Stimulated activated CD8-positive, alpha-beta memory T cell treated with anti-CD3 and anti-CD28 coated beads, Interleukin-4, amount 100 ng/mL, for 4 hours (primary cell): ENCODE measurements at places on chromosomes 13 and 19.

DNA sequence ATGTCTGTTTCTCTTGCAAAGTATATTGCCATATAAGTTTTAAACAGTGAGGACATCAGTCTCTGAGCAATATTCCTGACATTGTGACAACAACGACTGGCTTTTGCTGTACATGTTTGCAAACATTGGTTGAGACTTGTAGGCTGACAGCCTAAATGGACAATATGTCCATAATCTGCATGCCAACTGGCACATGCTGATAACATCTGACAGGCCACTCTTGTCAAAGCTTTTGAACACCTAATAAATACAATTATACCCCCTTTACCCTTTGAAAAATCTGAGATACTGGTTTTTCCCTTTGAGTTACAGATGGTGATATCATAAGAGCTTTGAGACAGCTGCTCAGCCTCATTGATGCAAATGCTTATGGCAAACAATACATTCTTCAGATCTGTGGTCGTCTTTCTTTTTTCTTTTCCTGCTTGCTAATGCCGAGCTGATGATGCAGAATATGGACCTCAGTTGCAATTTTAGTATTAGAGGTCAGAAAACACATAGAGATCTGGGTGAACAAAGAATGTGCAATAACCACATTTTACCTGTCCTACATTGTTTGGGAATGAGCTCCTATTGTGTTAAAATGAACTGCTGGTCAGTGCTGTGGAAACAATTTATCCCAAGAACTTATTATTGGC, 114.9 kb downstream of the RFC3 start:
- DNase-seq: no peak

DNA sequence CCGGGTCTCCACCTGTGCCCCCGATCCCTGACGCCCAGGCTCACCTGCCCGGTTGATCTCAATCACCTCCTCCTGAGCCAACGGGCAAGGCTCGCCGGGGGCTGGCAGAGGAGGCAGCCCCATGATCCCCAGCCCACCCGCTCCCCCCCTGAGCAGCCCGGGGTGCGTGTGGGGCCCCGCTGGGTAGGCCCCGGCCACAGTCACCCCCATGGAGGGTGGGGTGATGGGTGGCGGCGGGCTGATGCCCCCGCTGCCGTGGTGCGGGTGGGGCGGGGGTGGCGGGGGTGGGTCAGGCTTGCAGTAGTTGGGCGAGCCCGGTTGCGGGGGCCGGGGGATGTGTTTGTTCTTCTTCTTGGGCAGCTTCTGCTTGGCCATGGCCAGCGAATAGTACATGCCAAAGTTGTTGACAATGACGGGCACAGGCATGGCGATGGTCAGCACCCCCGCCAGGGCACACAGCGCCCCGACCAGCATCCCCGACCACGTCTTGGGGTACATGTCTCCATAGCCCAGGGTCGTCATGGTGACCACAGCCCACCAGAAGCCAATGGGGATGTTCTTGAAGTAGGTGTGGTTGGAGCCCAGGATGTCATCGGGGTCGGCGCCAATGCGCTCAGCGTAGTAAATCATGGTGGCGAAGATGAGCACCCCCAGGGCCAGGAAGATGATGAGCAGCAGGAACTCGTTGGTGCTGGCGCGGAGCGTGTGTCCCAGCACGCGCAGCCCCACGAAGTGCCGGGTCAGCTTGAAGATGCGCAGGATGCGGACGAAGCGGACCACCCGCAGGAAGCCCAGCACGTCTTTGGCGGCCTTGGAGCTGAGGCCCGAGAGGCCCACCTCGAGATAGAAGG, 6.0 kb downstream of the KCNC3 start:
- no peak for DNase-seq

GRCh38 chr19:3618144-3618810, 8.3 kb downstream of the CACTIN start:
- DNase-seq: no peak

DNA sequence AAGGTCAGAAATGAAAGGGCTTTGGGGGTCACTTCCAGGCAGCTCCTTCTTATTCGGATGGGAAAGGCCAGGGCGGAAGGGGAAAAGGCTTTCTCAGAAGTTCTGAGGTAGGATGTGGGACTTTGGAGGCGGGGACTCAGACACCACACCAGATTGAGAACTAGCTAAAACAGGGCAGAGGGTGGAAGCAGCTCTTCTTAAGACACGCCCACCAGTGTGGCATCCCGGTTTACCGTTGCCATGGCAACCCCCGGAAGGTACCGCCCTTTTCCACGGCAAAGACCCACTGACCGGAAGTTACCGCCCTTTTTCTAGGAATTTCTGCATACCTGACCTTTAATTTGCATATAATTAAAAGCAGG, 3.8 kb upstream of the LILRA5 start:
- DNase-seq: no peak

DNA sequence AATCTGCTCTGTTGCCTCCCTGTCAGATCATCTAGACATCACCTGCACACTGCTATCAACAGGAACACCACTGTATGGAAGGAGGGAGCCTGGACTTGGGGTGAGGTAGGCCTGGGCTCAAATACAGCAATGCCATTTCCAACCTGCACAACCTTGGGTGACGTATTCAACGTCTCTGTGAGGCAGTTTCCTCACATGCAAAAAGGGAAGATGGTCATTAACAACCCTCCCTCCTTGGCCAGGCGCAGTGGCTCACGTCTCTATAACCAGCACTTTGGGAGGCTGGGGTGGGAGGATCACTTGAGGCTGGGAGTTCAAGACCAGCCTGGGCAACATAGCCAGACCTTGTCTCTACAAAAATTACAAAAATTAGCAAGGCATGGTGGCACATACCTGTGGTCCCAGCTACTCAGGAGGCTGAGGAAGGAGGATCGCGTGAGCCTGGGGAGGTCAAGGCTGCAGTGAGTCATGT, 13.1 kb downstream of the XRCC1 start:
- no peak for DNase-seq

DNA sequence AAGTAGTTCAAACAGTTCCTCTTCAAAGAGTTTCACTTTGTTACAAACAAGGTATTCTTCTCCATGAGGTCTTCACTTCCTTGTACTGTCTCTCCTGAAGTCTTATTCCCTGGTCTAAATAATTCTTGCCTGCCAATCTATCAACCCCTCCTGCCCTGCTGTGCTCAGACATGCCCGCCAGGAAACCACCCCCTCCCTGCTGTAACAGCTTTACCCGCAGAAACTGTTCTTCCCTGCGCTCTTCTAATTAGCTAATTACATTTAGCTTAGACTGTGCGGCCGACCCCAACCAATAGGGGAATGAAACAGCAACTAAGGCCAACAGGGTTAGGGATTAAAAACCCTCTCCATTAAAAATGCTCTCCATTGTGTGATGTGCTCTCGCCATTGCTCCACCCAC, 46.7 kb downstream of the ZNF846 start:
- no peak for DNase-seq
